ENCODE measurements at places on chromosomes 3 and 15. TPM values are rescaled to one million over a fixed set of nuclear protein-coding genes. Genes with fewer than 3 reads are reported as not detected.

- no peaks in the 10 kb centered on the region for H3K36me3 ChIP-seq
- H3K4me1 ChIP-seq = no peaks in the 10 kb centered on the region
- no peak overlapping the region for H3K4me3 ChIP-seq
- no peak overlapping the region for H3K27ac ChIP-seq
Measured at GRCh38 chr15:38216763-38217162, 35.9 kb upstream of the SPRED1 start.

DNA sequence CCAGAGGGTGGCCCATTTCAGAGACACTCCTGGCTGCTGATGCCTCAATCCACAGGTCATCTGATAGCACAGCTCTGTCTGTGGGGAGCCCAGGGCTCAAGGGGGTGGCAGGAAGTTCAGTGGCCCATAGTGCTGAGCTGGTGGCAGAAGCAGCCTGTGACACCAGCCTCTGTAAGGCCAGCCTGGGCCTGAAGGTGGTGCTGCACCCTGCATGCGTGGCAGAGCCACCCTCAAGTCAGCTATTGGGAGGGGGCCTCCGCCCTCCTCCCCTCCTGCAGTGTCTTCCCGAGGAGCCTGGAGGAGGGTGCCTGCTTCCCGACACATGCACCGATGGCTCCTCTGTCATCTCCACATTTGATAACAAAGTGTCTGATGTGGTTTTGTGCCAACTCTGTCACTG lies 3.0 kb downstream of the PLA1A start:
- no peaks in the 10 kb centered on the region for H3K27me3 ChIP-seq
- no peak overlapping the region for H3K4me3 ChIP-seq
- H3K36me3 ChIP-seq = no peaks in the 10 kb centered on the region
- peak; percentile 26 for DNase-seq
- H3K4me1 ChIP-seq = peaks cover 40% of the 10 kb centered on the region
- H3K27ac ChIP-seq = no peak overlapping the region

- no peak overlapping the region for H3K27ac ChIP-seq
- DNase-seq = no peak
- H3K4me3 ChIP-seq = no peak overlapping the region
- H3K4me1 ChIP-seq = no peaks in the 10 kb centered on the region
- no peaks in the 10 kb centered on the region for H3K36me3 ChIP-seq
Measured at GRCh38 chr15:97009031-97009431, 678.5 kb downstream of the NR2F2 start.

Gene SCAANT1
- not detected for total RNA-seq

Gene FBXL22
- total RNA-seq = 0.27 TPM

Data from psoas muscle (tissue), 8 donors.